ENCODE measurements at places on chromosomes 2 and 18.

- no peak overlapping the region for H3K4me3 ChIP-seq
- H3K27me3 ChIP-seq: no peaks in the 10 kb centered on the region
- H3K36me3 ChIP-seq: no peaks in the 10 kb centered on the region
Measured at GRCh38 chr2:239235311-239235710, 165.5 kb downstream of the HDAC4 start.

GRCh38 chr2:37405781-37406180, 61.4 kb downstream of the QPCT start:
- H3K27ac ChIP-seq: no peak overlapping the region
- DNase-seq: no peak
- H3K27me3 ChIP-seq: no peaks in the 10 kb centered on the region
- H3K36me3 ChIP-seq: no peaks in the 10 kb centered on the region

GRCh38 chr2:100935372-100935752, 66.7 kb upstream of the RPL31 start:
- no peak for DNase-seq
- H3K36me3 ChIP-seq: no peaks in the 10 kb centered on the region
- no peaks in the 10 kb centered on the region for H3K4me1 ChIP-seq
- no peaks in the 10 kb centered on the region for H3K27me3 ChIP-seq

DNA sequence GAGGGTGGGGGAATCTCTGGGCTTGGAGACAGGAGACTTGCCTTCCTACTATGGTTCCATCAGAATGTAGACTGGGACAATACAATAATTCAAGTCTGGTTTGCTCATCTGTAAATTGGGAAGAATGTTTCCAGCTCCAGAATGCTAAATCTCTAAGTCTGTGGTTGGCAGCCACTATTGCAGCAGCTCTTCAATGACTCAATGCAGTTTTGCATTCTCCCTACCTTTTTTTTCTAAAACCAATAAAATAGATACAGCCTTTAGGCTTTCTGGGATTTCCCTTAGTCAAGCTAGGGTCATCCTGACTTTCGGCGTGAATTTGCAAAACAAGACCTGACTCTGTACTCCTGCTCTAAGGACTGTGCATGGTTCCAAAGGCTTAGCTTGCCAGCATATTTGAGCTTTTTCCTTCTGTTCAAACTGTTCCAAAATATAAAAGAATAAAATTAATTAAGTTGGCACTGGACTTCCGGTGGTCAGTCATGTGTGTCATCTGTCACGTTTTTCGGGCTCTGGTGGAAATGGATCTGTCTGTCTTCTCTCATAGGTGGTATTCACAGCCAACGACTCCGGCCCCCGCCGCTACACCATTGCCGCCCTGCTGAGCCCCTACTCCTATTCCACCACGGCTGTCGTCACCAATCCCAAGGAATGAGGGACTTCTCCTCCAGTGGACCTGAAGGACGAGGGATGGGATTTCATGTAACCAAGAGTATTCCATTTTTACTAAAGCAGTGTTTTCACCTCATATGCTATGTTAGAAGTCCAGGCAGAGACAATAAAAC, 6.5 kb downstream of the TTR start:
- no peak overlapping the region for H3K4me3 ChIP-seq
- H3K27ac ChIP-seq: no peak overlapping the region
- H3K27me3 ChIP-seq: no peaks in the 10 kb centered on the region
- H3K4me1 ChIP-seq: no peaks in the 10 kb centered on the region
- no peak for DNase-seq
- H3K36me3 ChIP-seq: no peaks in the 10 kb centered on the region

DNA sequence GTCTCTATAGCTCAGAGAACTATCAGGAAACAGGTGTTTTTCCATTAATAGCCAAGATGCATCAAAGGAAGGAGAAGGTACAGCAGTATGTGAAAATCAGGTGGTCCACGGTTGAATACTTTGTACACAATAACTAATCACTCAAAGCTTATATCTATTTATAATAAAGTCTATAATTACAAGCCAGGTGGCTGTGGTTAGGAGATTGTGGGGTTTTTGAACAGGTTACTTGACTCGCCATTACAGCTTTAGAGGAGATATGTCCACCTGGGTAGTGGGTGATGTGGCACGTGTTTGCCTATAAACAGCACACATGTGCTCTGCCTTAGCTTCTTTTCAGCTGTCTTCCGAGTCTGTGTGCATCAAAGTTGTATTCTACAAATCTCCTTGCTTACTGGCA, 892.2 kb upstream of the ZEB2 start:
- DNase-seq: no peak
- H3K36me3 ChIP-seq: no peaks in the 10 kb centered on the region
- no peaks in the 10 kb centered on the region for H3K27me3 ChIP-seq

- no peak for DNase-seq
- no peaks in the 10 kb centered on the region for H3K27me3 ChIP-seq
- peaks cover 23% of the 10 kb centered on the region for H3K4me1 ChIP-seq
Measured at GRCh38 chr2:227450311-227450841, 21.6 kb upstream of the AGFG1 start.

GRCh38 chr18:51943281-51943680, 396.7 kb upstream of the DCC start:
- no peak overlapping the region for H3K4me3 ChIP-seq
- DNase-seq: no peak
- H3K36me3 ChIP-seq: no peaks in the 10 kb centered on the region
- H3K27ac ChIP-seq: no peak overlapping the region

GRCh38 chr2:222281506-222281905, 17.3 kb downstream of the PAX3 start:
- H3K4me1 ChIP-seq: no peaks in the 10 kb centered on the region
- H3K4me3 ChIP-seq: no peak overlapping the region
- H3K27me3 ChIP-seq: no peaks in the 10 kb centered on the region

DNA sequence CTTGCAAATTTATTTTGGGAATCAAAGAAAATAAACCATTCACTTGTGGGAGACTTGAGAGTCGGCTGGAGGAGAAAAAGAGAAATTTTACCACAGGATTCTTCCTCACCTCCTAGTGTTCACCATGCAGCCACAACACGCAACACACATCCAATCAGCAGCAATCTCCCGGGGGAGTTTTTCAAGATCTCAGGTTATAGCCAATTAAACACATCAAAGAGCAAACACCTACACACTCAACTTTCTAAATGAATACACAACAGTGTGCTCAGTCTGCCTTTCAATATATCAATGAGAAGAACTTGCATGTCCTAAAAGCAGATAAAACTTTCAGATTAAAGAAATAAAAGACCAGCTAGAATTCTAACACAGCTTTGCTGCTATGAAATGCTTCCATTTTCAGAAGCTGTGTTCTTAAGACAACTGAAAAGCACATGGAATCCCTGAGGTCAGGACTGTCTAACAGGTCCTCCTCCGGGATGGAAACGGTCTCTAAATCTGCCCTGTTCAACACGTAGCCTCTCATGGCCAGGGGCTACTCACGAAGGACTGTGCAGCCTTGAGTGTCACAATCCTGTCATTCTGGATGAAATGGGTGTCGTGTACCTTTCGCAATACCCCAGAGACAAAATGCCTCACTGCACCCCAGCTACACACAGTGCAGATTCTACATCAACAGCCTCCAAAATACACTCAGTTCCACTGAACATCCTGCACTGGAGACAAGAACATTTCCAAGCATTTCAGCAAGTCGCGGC, 84.2 kb downstream of the ZNF516 start:
- H3K36me3 ChIP-seq: no peaks in the 10 kb centered on the region
- DNase-seq: no peak
- no peak overlapping the region for H3K27ac ChIP-seq
- H3K4me1 ChIP-seq: no peaks in the 10 kb centered on the region
- H3K4me3 ChIP-seq: no peak overlapping the region

DNA sequence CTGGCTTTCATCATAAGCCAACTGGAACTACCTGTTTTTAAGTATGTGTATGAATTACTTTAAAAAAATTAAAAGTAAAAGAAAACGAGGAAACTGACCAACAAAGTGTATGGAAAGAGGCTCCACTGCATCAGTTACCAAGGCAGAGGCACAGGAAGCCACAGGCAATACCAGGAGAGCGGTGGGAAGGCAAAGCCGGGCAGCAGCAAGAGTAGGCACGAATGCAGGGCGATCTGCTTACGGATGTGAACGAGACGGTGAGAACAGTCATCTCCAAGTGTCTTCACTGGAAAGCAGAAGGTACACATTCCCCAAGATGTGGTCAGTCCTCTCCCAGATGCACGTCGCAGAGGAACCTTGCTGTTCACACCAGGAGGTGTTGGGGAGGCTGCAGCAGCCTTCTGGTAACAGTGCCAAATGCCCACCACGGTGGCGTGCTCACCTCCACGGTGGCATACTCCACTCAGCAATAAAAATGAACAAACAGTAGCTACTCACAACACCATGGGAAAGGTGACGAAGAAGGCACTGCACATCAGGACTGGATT, 43.1 kb downstream of the HS6ST1 start:
- no peak overlapping the region for H3K27ac ChIP-seq
- H3K36me3 ChIP-seq: peaks cover 3% of the 10 kb centered on the region
- peaks cover 3% of the 10 kb centered on the region for H3K4me1 ChIP-seq
- no peak overlapping the region for H3K4me3 ChIP-seq

DNA sequence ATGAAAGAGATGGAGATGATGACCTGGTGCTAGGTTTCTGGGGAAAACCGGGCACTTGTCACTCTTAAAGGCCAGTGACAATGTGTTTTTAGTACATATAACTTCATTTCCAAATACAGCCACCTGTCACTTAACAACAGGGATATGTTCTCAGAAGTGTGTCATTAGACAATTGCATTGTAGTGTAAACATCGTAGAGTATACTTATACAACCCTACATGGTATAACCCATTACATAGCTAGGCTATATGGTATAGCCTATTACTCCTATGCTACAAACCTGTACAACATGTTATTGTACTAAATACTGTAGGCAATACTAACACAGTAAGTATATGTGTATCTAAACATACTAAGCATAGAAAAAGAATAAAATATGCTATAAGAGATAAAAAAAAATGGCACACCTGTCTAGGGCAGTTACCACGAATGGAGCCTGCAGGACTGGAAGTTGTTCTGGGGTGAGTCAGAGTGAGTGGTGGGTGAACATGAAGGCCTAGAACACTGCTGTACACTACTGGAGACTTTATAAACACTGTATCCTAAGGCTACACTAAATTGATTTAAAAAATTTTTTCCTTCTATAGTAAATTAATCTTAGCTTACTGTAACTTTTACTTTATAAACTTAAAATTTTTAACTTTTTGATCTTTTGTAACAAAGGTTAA, 123.2 kb downstream of the THADA start:
- H3K36me3 ChIP-seq: no peaks in the 10 kb centered on the region
- DNase-seq: no peak
- no peaks in the 10 kb centered on the region for H3K27me3 ChIP-seq
- H3K4me1 ChIP-seq: no peaks in the 10 kb centered on the region
- no peak overlapping the region for H3K27ac ChIP-seq

DNA sequence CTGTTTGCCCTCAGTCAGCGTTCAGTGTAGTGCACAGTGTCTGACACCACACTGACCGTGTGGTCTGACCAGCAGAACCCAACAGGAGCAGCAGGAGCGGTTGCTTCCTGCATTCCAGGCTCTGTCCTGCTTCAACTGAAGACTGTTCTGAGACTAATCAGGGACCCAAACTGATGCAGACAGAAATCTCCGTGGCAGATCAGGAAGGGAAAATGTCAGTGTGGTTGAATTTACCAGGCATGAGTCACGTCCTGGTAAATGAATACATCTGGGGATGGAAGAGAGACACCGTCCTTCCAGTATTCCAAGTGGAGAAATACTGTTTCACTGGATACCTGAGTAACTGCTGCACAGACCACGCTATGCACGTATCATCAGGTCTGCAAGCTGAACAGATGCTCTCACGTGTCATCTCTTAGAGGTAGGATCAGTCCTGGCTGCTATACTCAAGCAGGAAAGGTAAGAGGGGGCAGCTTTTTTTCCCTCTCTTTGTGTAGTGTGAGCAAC, 223.6 kb upstream of the EPAS1 start:
- no peaks in the 10 kb centered on the region for H3K4me1 ChIP-seq
- DNase-seq: peak; percentile 9
- H3K4me3 ChIP-seq: no peak overlapping the region

GRCh38 chr2:59182249-59182648, 941.1 kb upstream of the FANCL start:
- H3K36me3 ChIP-seq: no peaks in the 10 kb centered on the region
- H3K4me3 ChIP-seq: no peak overlapping the region
- no peaks in the 10 kb centered on the region for H3K27me3 ChIP-seq
- H3K4me1 ChIP-seq: no peaks in the 10 kb centered on the region
- H3K27ac ChIP-seq: no peak overlapping the region
- no peak for DNase-seq

DNA sequence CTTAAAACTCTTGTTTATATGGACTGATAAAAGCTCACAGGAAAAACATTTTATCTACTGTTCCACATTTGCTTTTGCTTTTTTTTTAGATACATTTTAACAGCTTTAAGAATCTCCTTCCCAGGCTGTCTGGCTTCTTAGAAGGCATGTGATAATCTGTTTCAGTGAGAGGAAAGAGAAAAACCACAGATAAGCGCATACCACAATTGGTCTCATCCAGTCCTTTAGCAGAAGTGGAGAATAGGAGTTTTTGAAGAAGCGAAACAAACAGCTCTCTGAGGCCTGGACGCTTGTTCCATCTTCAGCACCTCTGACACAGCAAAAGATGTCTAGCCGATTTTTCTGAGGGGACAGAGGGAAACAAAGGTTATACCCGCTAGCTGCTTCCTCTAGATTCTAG, 37.6 kb downstream of the RMC1 start:
- no peak for DNase-seq
- peaks cover 50% of the 10 kb centered on the region for H3K36me3 ChIP-seq
- H3K4me1 ChIP-seq: no peaks in the 10 kb centered on the region
- H3K27me3 ChIP-seq: no peaks in the 10 kb centered on the region
- no peak overlapping the region for H3K27ac ChIP-seq

DNA sequence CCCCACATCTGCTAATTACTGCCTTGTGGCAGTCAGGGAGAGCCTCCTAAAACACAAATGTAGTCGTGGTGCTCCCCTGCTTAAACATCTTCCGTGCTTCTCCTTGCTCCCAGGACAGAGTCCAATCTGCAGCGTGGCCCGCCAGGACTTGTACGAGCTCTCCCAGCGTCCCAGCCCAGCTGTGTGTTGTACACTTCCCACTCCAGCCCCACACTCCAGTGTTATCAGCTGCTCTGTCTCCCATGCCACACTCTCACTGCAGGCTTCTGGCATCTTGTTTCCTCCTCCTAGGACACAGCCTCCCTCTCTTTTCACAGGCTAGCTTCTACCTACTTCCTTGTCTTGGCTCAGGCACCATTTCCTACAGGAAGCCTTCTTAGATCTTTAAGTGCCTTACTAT, 199.4 kb downstream of the ALPK2 start:
- peak; percentile 78 for DNase-seq
- H3K4me3 ChIP-seq: no peak overlapping the region

- no peak overlapping the region for H3K27ac ChIP-seq
- H3K36me3 ChIP-seq: no peaks in the 10 kb centered on the region
- H3K27me3 ChIP-seq: no peaks in the 10 kb centered on the region
- no peak overlapping the region for H3K4me3 ChIP-seq
- no peaks in the 10 kb centered on the region for H3K4me1 ChIP-seq
Measured at GRCh38 chr2:238652053-238652770, 195.7 kb upstream of the TWIST2 start.

GRCh38 chr2:924701-925100, 25.9 kb upstream of the SNTG2 start:
- H3K27ac ChIP-seq: no peak overlapping the region
- H3K4me1 ChIP-seq: no peaks in the 10 kb centered on the region
- H3K36me3 ChIP-seq: no peaks in the 10 kb centered on the region
- H3K4me3 ChIP-seq: no peak overlapping the region
- H3K27me3 ChIP-seq: no peaks in the 10 kb centered on the region

All from body of pancreas (tissue), 4 donors.